ENCODE measurements at places on chromosomes 3 and 15. TPM values are rescaled to one million over a fixed set of nuclear protein-coding genes. Genes with fewer than 3 reads are reported as not detected.

Gene CHP1
- 47.5 TPM for total RNA-seq

DNA sequence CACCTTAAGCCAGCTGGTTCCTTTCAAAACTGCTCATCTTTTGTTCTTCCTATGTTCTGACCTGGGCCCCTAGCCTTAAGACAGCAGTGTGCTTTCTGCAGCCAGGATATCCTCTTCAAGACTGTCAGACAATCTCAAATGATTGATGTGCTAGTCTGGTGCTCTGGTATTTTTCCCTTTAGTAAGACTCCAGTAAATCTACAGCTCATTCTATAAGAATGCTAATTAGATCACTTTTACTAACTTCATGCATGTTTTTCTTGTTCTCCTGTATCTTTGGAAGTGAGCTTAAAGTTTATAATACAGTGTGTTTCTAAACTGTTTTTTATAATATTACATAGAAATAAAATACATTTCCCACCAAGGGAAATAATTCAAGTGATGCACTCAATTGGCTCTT, 220.9 kb upstream of the NANOGP8 start:
- H3K4me3 ChIP-seq: no peak overlapping the region
- no peaks in the 10 kb centered on the region for H3K36me3 ChIP-seq
- DNase-seq: no peak
- H3K27ac ChIP-seq: no peak overlapping the region
- no peaks in the 10 kb centered on the region for H3K27me3 ChIP-seq
- H3K4me1 ChIP-seq: no peaks in the 10 kb centered on the region

- H3K36me3 ChIP-seq: peaks cover 5% of the 10 kb centered on the region
- no peak overlapping the region for H3K27ac ChIP-seq
- no peak overlapping the region for H3K4me3 ChIP-seq
- H3K27me3 ChIP-seq: no peaks in the 10 kb centered on the region
- peaks cover 13% of the 10 kb centered on the region for H3K4me1 ChIP-seq
Observed at GRCh38 chr15:89109238-89109637, 21.0 kb downstream of the ABHD2 start.

- H3K4me3 ChIP-seq: no peak overlapping the region
- no peak overlapping the region for H3K27ac ChIP-seq
- peaks cover 29% of the 10 kb centered on the region for H3K27me3 ChIP-seq
- no peaks in the 10 kb centered on the region for H3K36me3 ChIP-seq
- no peaks in the 10 kb centered on the region for H3K4me1 ChIP-seq
- DNase-seq: no peak
Observed at GRCh38 chr3:169241991-169242707, 421.4 kb downstream of the MECOM start.

All from activated CD8-positive, alpha-beta memory T cell treated with anti-CD3 and anti-CD28 coated beads, Interleukin-2, amount 10 ng/mL, durations not matched to agents 7 days and 5 days (primary cell).